ENCODE measurements at places on chromosomes 2 and 18.

DNA sequence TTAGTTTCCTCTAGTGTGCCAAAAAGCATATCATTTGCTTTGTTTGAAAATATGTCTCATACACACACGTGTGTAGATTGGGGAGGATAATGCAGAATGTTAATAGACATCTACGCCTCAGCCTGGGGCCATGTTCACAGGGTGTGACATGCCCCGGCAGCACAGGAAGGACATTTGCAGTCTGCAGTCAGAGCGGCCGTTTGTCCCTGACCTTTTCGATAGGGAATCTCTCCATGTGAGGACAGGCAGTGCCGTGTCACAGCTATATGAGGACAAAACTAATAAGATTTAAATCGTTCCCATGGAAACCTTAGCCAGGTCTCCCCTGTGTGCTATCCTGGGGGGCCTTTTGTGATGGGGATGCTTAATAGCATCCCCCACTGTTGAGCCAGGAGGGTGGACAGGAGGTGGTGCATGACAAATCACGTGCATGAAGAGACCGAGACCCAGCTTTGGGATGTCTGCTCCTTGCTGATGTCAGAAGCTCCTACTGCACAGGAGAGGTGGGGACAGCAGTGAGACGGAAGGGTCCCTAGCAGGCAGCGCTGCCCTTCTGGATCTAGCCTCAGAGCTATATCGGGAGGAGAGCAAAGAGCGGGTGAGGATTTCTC, 100.6 kb downstream of the RNF144A start:
- no peak for DNase-seq

DNA sequence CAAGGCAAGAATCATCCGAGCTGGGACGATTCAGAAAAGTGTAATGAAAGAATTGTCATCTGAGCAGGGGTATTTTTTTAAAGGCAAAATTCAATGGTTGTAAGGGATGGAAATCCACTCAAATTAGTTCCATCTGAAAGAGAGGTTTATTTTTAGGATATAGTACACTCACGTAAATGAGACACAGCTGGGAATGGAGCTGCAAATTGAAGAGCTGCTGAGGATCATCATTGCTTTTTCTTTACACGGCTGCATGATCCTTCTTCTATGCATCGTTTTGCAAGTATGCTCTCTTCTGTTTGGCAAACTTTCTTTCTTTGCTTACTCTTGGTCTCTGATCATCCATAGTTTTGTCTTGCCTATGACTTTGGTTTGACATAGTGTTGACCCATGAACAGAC, 27.4 kb upstream of the CUL3 start:
- DNase-seq = no peak

DNA sequence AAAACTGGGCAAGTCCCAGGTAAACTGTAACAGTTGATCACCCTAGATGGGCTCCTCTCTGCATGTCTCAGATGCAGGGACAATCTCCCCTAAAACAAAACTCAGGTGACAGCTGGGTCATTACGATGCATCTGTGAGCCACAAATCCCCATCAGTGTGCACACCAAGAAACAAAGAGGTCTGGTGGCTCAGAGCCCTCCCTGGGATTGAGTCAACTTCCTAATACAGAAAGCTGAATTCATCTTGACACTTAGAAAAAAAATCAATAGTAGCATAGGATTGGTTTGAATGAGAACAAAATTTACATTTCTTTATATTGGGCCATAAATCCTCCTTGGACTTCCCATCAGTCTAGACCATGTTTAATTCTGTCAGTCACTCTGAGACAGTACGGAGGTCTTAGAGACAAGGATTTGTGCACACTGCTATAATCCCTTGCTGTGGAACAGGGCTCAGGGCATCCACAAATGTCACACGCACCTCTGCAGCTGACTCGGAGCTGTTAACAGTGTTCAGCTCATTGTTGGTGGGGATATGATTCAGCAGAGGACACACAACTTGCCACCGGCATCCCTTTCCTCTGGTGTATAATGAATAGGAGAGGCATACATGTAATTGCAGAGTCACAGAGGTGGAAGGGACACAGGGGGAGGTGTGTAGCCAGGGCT, 44.5 kb upstream of the DAPL1 start:
- no peak for DNase-seq

DNA sequence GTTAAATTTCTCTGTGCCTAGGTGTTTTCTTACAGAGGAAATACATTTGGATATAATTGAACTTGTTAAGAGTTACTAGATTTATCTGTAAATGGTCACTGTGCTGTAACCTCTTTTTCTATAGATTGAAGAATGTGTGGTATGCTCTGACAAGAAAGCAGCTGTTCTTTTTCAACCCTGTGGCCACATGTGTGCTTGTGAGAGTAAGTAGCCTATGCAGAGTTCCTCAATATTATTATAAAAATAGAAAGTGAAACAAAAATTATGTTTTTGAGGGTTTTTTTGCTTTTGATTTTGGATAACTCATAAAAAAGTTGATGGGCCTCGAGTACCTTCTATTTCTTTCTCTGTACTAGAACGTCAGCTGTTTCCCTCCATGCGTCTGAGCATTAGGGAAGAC, 112.4 kb downstream of the MIB1 start:
- no peak for DNase-seq

- DNase-seq = no peak
Observed at GRCh38 chr2:8288206-8288605, 393.6 kb upstream of the ID2 start.

GRCh38 chr2:203997980-203998809, 61.6 kb downstream of the ICOS start:
- no peak for DNase-seq

DNA sequence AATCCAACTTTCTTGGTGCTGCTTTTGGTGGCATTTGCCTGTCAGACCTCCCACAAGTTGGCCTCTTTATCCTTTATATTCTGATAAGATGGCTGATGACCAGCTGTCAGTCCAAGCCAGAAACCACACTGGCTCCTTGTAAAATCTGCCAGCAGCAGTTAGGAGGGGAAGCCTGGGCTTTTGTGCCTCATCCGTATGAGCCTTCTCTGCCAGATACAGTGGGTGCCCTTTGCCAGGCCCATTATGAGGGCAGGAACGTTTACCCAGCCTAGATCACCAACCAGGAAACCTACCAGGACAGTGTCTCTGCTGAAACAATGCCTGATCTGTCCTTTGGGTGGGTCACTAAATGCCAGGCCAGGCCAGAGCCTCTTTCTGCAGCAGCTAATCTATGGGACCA, 202.9 kb upstream of the SP5 start:
- no peak for DNase-seq

- DNase-seq = no peak
Observed at GRCh38 chr2:209260281-209260680, 163.6 kb upstream of the MAP2 start.

- no peak for DNase-seq
Observed at GRCh38 chr2:71783215-71783614, 329.9 kb downstream of the DYSF start.

- DNase-seq = no peak
Observed at GRCh38 chr2:227054006-227054405, 110.0 kb downstream of the COL4A4 start.
